ENCODE measurements at places on chromosomes 16 and 17. TPM values are rescaled to one million over a fixed set of nuclear protein-coding genes. Genes with fewer than 3 reads are reported as not detected.

The HOXB1 gene
- total RNA-seq, result not detected

The KRTAP1-3 gene
- total RNA-seq, result not detected

The PRAC1 gene
- not detected for total RNA-seq

The WFIKKN1 gene
- total RNA-seq, result under 0.01 TPM

The C16orf92 gene
- not detected for total RNA-seq

The GAS7 gene
- total RNA-seq, result 2.8 TPM

The MEIOC gene
- total RNA-seq, result under 0.01 TPM

The PIK3R6 gene
- total RNA-seq, result not detected

The AIPL1 gene
- not detected for total RNA-seq

The RRAD gene
- 37.4 TPM for total RNA-seq
